ENCODE measurements at places on chromosomes 16 and 17.
A peak's percentile ranks its signal among the peaks of the same experiment; 100 is the strongest.

DNA sequence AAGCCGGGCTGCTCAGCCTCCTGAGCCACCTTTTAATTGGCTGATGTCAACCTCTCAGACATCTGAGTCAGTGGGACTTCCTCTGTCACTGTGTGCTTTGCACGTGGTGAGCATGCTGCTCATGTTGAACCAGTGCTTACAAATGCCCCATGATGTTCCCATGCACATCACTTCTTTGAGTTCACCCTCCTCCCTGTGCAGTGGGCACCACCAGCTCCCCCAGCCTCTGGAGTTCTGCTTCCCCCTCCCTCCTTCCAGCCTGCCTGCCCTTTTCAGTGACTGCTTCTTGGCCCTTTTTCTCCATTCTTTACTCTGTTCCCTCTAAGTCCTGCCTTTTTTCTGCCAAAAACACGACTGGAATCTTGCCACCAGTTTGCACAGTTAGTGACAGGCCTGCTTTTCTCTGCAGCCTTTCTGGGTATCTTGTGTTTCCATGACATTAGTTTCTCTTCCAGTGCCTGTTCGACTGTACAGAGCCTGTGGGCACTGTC is 41.6 kb downstream of the USP10 start:
- peaks cover 9% of the 10 kb centered on the region for H3K4me1 ChIP-seq
- no peak for DNase-seq
- H3K27me3 ChIP-seq = no peaks in the 10 kb centered on the region
- peaks cover 29% of the 10 kb centered on the region for H3K36me3 ChIP-seq
- no peak overlapping the region for H3K27ac ChIP-seq

DNA sequence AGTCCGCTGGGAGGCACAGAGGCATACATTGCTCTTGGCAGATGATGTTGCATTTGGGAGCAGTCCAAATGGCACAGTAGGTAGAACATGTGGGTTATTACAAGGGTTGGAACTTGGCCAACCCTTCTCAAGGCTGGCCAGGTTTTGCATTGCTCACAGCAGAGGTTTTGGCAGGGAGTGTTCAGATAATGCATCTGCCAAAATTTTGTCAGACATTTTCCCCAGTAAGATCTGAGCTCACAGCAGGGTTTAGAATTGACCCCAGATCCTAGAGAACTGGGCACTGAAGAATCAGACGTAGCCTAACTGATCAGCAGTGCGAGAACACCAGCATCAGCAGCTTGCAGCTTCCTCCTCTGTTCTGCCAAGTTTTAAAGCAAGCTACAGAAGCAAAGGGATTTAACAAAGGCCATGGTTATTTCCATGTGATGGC is 468.8 kb upstream of the KIF2B start:
- no peaks in the 10 kb centered on the region for H3K27me3 ChIP-seq
- H3K4me3 ChIP-seq = no peak overlapping the region
- H3K4me1 ChIP-seq = no peaks in the 10 kb centered on the region
- no peak for DNase-seq
- no peaks in the 10 kb centered on the region for H3K36me3 ChIP-seq

GRCh38 chr17:49925921-49926320 is 43.1 kb upstream of the DLX4 start:
- peaks cover 38% of the 10 kb centered on the region for H3K4me1 ChIP-seq
- DNase-seq = no peak
- no peaks in the 10 kb centered on the region for H3K36me3 ChIP-seq
- no peak overlapping the region for H3K27ac ChIP-seq
- H3K27me3 ChIP-seq = no peaks in the 10 kb centered on the region

DNA sequence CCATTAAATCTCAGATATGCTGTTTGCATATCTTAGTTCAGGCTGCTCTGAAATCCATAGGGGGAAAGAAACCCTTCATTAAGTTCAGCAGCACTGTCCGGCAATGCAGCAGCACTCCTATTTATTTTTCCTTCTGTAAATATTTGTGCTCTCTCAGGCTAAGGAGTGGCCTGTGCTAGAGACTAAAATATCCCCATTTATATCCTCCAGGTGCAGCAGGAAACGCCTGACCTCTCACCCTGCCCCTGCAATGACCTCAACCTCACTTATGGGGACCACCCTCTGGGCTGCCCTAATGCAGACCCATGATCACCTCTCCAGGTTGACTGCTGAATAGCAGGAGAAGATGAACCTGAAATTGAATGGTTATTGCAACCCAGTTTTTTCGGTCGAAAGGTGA is 165.0 kb upstream of the ELAC2 start:
- no peak overlapping the region for H3K27ac ChIP-seq
- no peaks in the 10 kb centered on the region for H3K4me1 ChIP-seq
- no peaks in the 10 kb centered on the region for H3K36me3 ChIP-seq

GRCh38 chr16:88978608-88979346 is 1.8 kb upstream of the CBFA2T3 start:
- no peak overlapping the region for H3K27ac ChIP-seq
- H3K27me3 ChIP-seq = peaks cover 7% of the 10 kb centered on the region
- H3K4me3 ChIP-seq = no peak overlapping the region
- DNase-seq = no peak
- no peaks in the 10 kb centered on the region for H3K36me3 ChIP-seq

DNA sequence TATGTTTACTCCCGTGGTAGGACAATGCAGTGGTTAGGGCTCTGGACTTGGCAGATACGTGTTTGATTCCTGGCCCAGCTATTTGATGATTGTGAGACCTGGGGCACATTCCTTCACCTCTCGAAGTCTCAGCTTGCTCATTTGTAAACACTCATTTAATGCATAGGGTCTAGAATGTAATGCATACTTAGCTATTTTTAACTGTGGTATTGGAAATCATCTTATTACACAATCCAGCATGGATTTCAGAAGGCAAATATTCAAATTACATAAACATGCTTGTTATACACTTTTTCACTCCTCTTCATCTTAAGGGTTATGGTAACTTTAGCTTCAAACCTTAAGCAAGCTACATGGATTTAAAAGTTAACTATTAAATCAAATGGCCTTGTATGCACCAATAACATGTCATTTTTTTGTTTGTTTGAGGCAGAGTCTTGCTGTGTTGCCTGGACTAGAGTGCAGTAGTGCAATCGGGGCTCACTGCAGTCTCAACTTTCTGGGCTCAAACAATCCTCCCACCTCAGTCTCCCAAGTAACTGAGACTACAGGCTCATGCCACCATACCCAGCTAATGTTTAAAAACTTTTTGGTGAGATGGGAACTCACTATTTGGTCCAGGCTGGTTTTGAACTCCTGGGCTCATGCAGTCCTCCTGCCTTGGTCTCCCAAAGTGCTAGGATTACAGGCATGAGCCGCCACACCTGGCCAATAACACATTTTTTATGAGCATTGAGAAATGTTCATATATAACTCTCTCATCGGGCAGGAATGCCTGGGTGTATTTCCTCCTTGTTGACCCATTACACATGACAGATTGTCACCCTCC is 52.5 kb downstream of the VAT1L start:
- H3K27me3 ChIP-seq = peaks cover 73% of the 10 kb centered on the region
- H3K4me1 ChIP-seq = no peaks in the 10 kb centered on the region
- no peak overlapping the region for H3K27ac ChIP-seq
- no peak for DNase-seq

DNA sequence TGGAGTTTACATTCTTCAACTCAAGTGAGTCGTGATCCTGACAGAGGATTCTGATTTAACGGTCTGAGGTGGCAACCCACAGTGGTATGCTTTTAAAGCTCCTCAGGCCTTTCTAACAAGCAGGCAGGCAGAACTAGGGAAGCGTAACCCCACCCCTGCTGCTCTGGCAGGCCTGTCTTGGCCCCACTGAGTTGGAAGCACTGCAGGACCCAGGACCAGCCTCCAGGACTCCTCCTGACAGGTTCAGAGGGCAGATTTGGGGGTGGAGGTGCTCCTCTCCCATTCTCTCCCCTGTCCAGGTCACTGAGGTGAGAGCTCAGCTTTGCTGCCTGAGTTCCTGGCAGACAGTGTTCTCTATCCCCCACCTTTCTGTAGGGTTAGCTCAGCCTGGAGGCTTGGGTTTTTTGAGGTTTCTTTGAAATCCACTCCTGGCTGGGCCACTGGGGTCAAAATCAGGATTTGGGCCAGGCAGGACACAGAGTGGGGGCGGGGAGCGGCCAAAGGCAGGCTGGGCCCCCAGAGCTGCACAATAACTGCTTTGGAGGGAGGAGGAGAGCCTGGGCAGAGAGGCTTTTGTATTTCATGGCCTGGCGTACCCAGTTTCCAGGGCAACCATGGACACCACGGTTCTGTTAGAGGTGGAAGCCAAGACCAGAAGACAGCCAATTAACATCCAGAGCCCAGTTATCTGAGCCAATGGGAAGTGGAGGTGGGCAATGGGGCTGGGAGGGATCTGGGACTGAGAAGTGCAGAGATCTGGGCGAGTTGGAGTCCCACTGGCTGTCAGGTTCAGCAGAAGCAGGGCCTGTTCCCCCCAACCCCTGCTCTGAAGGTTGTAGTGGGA is 9.5 kb downstream of the MRPL27 start:
- peaks cover 3% of the 10 kb centered on the region for H3K4me1 ChIP-seq
- DNase-seq = no peak
- H3K36me3 ChIP-seq = peaks cover 39% of the 10 kb centered on the region
- H3K4me3 ChIP-seq = no peak overlapping the region

DNA sequence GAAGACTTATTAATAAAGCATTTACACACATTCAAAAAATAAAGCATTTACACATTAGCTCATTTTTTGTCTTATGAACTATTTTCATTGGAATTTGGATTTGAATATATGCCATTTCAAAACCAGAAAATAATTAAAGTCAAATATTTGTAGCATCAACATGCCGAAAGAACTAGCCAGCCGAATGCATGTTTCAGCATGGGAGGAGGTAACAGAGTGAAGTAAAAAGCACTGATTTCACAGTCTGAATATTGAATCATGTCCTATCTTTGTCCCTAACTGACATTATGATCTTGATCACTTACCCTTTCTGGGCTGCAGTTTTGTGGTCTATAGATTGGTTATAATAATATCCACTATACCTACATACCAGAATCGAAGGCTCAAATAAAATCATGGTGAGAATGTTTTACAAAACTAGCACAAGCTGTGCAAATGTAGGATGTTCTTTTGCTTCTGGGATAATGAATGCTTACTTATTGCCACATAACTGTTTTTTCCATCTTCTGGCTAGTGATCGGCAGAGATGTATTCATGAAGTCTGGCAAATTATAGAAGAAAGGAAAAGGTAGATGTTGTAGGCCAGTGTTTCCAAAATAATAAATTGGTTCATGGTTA is 84.7 kb downstream of the TUBD1 start:
- no peaks in the 10 kb centered on the region for H3K36me3 ChIP-seq
- no peaks in the 10 kb centered on the region for H3K27me3 ChIP-seq
- H3K27ac ChIP-seq = no peak overlapping the region
- DNase-seq = no peak

GRCh38 chr17:50661795-50662391 is 27.2 kb downstream of the ABCC3 start:
- H3K27me3 ChIP-seq = no peaks in the 10 kb centered on the region
- H3K36me3 ChIP-seq = no peaks in the 10 kb centered on the region
- peak overlapping the region; percentile 96 for H3K27ac ChIP-seq
- peak; percentile 92 for DNase-seq

GRCh38 chr16:71479420-71479819 is 9.7 kb downstream of the ZNF19 start:
- peaks cover 11% of the 10 kb centered on the region for H3K36me3 ChIP-seq
- H3K27ac ChIP-seq = no peak overlapping the region
- no peak for DNase-seq

DNA sequence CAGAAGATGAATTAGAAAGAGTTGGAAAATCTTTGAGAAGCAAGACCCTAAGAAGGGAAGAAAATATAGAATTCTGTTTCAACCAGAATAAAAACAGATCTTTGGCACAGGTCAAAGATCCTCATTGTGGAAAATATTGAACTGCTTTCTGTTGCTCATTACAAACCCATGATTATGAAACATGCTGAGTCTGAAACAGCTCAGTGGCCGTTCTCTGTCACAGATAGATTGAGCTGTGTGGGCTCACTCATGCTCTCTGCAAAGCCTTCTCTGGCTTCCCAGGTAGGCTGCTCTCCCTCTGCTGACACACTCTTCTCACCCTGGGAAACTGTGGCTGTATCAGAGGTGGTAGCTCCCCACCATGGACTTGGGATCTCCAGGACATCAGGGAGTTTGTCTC is 3.4 kb upstream of the KRT38 start:
- H3K4me1 ChIP-seq = no peaks in the 10 kb centered on the region
- DNase-seq = no peak
- H3K36me3 ChIP-seq = no peaks in the 10 kb centered on the region
- no peak overlapping the region for H3K4me3 ChIP-seq
- no peaks in the 10 kb centered on the region for H3K27me3 ChIP-seq

DNA sequence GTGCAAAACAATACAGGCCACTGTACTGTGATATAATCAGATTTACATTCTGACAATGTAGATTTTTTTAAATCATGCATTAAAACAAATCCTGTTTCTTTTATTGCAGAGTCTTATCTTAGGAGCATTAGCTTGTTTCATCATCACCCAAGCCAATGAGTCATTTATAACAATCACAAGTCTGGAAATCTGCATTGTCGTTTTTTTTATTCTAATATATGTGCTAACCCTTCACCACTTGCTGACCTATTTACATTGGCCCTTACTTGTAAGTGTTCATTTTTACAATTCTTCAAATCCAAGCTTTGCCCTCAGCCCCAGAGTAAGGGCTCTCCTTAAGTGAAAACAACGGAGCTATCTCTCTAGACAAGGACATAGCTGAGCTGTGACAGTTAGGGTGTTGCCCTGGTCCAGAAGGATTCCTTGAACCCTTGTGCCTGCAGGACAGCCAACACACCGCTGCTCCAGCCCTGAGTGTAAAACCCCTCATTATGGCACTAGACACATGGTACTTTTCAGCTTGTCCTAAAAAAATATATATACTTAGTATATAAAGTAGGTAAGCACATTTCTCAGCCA is 3.7 kb downstream of the CMTM1 start:
- H3K27me3 ChIP-seq = no peaks in the 10 kb centered on the region
- H3K27ac ChIP-seq = no peak overlapping the region
- no peaks in the 10 kb centered on the region for H3K4me1 ChIP-seq
- H3K36me3 ChIP-seq = no peaks in the 10 kb centered on the region

DNA sequence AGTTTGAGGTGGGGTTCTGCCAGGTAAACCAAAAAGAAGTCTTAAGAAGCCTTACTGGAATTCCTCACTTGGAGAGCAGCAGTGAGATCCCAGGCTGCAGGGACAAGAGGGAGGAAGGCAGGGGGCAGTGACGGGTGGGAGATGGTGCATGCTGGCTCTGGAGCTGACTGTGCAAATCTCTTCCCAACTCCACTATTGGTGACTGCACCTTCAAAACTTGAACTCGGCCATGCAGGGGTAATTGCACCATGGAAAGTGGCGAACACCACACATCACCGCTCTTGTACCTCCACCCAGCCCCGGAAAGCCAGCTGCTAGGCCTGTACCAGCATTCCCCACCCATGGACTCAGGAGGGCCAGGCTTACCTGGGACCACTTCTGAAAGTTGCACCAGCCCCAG is 51.4 kb upstream of the CDR2 start:
- H3K27me3 ChIP-seq = no peaks in the 10 kb centered on the region
- DNase-seq = no peak
- H3K4me1 ChIP-seq = no peaks in the 10 kb centered on the region
- peaks cover 7% of the 10 kb centered on the region for H3K36me3 ChIP-seq
- H3K27ac ChIP-seq = no peak overlapping the region
- no peak overlapping the region for H3K4me3 ChIP-seq
